Right ventricle myocardium inferior (tissue), 1 donor: ENCODE measurements at places on chromosomes 4 and X. TPM values are rescaled to one million over a fixed set of nuclear protein-coding genes. Genes with fewer than 3 reads are reported as not detected.

DNA sequence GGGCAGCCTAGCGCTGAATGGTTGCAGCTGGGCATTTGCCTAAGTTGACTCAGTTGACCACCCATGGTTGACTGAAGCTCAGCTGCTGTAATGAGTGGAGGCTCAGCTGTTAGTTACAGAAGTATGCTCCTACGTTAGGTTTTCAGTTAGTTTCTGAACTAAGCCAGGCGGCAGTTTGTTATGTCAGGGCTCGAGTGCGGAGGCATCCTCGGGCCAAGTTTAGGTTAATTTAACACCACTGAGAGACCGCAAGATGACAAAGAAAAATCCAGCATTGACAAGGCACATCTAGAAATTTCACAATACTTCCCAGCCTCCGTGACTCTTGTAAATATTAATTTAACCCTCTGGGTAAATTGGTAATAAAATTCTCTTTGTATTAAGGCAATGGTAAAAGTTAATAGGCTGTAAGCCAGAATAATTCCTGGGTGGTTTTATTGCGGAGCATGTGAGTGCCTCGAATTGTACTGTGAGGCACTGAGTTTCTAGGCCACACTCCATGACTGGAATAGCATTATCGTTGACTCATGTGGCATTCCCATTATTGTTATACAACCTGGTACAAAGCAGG is 33.1 kb upstream of the CDKN2AIP start:
- no peak for DNase-seq

- DNase-seq: no peak
Measured at GRCh38 chrX:74187211-74187610, 116.8 kb upstream of the ZCCHC13 start.

DNA sequence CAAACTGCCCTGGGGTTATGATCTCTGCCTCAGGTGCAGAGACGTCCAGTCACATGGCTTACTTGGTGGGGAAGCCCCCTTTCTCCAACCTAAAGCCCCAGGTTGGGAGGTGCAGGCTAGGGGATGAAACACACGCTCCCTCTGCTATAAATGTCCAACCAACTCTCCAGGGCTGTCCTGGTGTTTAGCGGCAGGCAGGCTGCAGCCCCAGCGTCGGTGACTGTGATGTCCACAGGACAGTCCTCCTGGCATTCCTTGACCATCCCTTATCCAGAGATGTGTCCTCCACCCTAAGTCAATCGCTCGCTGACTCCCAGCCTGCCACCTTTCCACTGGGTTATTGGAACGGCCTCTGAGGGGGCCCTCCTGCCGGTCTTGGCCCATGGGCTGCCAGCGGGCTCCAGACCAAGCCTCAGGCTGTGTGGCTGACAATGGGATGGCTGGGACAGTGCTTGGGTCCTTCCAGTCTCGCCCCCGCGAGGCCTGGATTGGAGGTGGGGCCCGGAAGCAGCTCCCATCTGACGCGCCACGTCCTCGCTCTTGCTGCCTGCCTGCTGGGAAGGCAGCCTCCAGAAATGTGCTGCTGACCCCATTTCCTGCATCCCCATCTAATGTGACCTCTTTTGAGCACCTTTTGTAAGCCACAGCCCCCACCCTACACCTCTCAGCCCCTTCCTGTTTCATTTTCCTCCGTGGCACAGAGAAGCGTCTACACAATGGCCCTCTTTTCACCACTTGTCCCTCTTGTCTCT is 60.8 kb upstream of the ADRA2C start:
- DNase-seq: peak; percentile 31

Gene STPG2
- total RNA-seq: 0.43 TPM

Gene FOXR2
- not detected for total RNA-seq

Gene FABP2
- not detected for total RNA-seq

Gene ANK2
- 284 TPM for total RNA-seq

DNA sequence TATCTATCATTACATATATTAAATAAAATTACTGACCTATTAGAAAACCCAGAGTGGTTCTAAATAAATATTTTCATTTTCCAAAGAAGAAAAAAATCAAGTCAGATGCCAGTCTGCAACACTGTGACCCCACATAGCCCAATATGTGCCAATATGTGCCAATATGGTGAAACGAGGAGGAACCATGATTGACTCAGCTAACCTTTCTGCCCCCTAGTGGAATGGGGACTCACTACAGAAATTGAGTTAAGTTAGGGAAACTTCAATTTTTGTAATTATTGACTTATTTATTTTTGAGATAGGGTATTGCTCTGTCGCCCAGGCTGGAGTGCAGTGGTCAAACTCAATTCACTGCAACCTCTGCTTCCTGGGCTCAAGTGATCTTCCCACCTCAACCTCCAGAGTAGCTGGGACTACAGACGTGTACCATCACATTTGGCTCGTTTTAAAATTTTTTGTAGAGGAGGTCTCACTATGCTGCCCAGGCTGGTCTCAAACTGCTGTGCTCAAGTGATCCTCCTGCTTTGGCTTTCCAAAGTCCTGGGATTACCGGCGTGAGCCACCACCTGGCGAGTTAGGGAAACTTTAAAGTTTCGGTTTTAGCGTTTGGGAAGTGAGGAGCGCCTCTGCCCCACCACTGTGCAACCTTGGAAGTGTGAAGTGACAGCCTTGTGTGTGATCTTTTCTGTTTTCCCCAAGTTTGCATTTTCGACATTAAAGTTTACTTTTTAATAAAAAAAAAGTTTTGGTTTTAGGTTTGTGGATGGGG is 116.8 kb upstream of the SHISA3 start:
- DNase-seq: no peak

- DNase-seq: no peak
Measured at GRCh38 chr4:2847302-2847871, 3.7 kb downstream of the ADD1 start.

GRCh38 chr4:65259296-65259695 is 411.0 kb downstream of the EPHA5 start:
- no peak for DNase-seq

DNA sequence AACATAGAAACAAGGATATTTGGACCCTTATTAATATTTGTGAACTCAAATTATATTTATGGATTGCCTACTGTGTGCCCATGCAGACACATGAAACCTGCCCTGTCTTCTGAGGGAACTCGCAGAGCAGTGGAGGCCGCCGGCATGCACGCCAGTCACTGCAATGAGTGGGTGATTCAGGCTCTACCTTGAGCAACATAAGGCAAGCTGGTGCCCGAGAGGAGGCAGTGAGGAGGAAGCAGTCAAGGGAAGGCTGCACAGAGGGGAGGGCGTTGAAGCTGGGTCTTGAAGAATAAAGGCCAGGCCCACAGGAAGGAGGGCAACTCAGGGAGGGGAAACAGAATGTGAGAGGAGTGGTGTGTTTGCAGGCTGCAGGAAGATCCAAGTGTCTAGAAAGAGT is 52.8 kb downstream of the PPEF2 start:
- no peak for DNase-seq

- no peak for DNase-seq
Measured at GRCh38 chr4:159297091-159297490, 194.2 kb downstream of the RAPGEF2 start.

GRCh38 chr4:75655562-75655961 is 17.6 kb downstream of the G3BP2 start:
- DNase-seq: no peak

GRCh38 chrX:80648023-80648422 is 161.7 kb downstream of the BRWD3 start:
- no peak for DNase-seq

- no peak for DNase-seq
Measured at GRCh38 chr4:27152703-27153102, 292.1 kb downstream of the STIM2 start.

DNA sequence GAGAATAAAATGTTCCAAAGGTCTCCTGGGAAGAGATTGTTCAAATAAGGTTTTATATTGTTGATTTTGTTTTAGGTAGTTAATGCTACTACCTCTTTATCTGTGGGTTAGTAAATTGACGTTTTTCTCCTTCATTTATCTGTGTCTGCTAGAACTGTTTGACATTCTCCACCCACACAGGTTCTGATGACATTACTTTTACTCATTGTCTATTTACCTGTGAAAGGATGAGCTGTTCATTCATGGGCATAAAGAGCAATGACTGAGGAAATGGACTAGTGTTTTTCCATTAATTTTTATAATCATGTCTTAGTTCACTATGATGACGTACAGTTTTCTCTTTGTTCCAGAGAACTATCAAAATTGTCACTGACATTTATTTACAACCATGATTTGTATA is 75.6 kb downstream of the CPE start:
- DNase-seq: no peak

Gene GPC3
- 8.5 TPM for total RNA-seq

Gene MEPE
- not detected for total RNA-seq

- no peak for DNase-seq
Measured at GRCh38 chr4:89868999-89869589, 25.6 kb upstream of the MMRN1 start.

- DNase-seq: no peak
Measured at GRCh38 chr4:138485498-138485897, 243.3 kb upstream of the SLC7A11 start.

DNA sequence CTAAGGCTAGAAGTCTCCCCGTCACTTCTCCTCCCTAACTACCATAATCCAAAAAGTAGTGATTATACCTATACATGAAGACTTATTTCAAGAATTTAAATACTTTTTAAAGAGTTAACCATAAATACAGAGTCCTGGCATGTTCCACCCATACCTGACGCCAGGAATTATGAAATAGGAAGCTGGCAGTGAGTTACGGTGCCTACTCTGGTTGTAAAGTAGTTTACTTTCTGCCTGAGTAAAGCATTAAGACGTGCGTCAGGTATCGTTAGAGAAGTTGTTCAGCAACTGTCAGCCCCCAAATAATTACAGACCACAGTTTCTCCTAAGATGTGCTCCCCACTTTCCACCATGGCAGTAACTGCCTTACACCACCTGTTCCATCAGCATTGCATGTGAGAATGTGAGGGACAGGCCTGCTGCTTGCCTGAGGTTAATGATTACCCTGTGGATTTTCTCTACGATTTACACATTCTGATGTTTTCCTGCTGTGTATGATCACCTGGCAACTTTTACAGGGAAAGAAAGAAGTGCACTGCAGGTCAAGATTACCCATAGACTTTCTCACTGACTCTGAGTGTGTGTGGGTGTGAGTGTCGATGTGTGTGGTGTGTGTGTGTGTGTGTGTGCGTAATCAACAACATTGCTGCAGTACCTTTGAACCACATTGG is 92.3 kb upstream of the SLC7A11 start:
- no peak for DNase-seq

GRCh38 chrX:18624599-18624998 is 47.3 kb downstream of the RS1 start:
- no peak for DNase-seq

- DNase-seq: peak; percentile 74
Measured at GRCh38 chr4:20253735-20254409, 2.2 kb downstream of the SLIT2 start.

Gene S100P
- not detected for total RNA-seq

GRCh38 chr4:139675651-139676050 is 10.0 kb downstream of the MGST2 start:
- no peak for DNase-seq

DNA sequence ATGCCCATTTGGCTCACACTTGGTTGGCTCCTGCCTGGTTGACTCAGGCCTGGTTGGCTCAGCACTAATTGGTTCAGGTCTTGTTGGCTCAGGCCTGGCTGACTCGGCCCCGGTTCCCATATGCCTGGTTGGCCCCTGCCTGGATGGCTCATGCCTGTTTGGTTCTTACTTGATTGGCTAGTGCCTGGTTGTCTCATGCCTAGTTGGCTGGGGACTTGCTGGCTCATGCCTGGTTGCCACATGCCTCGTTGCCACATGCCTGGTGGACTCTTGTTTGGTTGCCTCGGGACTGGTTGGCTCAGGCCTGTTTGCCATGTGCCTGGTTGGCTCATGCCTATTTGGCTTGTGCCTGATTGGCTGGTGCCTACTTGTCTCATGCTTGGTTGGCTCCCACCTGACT is 103.7 kb downstream of the APOOL start:
- peak; percentile 18 for DNase-seq

GRCh38 chrX:10350221-10350620 is 193.4 kb downstream of the CLCN4 start:
- no peak for DNase-seq

DNA sequence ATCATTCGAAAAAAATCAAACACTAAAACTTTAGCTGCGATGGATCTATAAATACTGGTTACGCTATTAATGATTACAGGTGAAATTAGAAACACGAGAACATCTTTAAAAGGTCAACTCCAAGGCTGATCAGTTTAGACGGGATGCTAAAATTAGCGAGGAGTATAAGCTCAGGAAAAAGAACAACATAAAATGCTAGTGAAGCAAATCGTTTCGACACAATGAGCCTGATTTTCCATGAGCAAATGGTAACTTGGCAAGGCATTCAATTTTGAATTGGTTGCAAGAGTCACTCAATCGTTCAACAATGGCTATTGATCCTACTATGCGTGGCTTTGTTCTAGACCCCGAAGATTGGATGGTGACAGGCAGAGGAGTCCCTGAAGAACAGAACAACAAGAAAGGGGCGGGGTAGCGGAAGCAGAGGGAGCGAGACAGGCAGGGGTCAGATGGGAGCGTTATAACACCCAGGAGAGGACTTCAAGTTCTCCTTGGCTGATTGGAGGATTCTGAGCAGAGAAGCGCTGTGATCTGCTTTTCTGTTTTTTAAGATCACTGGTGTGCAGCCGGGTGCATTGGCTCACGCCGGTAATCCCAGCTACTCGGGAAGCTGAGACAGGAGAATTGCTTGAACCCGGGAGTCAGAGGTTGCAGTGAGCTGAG is 146.5 kb downstream of the RBM47 start:
- DNase-seq: no peak

GRCh38 chr4:143109376-143109775 is 75.3 kb upstream of the USP38 start:
- DNase-seq: no peak

- no peak for DNase-seq
Measured at GRCh38 chrX:19372547-19373331, 29.0 kb downstream of the PDHA1 start.

- DNase-seq: peak; percentile 62
Measured at GRCh38 chr4:151276787-151277562, at the start of gene PRSS48. TSS of gene PRSS48 (plus strand) at chr4:151277161. CDS start at chr4:151277173, 12 bp downstream.

Gene BEND2
- total RNA-seq: not detected

DNA sequence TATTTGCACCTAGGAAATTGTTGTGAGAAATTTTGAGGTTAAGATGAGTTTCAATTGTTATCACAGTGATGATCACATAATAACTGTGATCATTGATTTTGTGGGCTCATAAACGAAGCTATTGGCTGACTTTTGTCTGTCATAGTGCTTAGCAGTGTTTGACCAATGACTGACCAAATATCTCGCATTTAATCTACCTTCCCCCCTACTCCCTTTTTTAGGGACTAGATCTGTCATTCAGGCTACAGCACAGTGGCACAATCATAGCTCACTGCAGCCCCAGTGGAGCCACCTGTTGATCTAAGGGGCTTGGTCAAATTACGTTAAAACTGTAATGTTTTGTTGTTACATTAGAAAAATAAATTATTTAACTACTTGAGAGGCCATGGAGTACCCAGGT is 1.5 kb downstream of the FUNDC2 start:
- no peak for DNase-seq
